GDM1 (cell line): ENCODE measurements at places on chromosomes 11 and 22.
A peak's percentile ranks its signal among the peaks of the same experiment; 100 is the strongest.

GRCh38 chr11:8671193-8671612 is 11.3 kb downstream of the TRIM66 start:
- DNase-seq, result no peak

DNA sequence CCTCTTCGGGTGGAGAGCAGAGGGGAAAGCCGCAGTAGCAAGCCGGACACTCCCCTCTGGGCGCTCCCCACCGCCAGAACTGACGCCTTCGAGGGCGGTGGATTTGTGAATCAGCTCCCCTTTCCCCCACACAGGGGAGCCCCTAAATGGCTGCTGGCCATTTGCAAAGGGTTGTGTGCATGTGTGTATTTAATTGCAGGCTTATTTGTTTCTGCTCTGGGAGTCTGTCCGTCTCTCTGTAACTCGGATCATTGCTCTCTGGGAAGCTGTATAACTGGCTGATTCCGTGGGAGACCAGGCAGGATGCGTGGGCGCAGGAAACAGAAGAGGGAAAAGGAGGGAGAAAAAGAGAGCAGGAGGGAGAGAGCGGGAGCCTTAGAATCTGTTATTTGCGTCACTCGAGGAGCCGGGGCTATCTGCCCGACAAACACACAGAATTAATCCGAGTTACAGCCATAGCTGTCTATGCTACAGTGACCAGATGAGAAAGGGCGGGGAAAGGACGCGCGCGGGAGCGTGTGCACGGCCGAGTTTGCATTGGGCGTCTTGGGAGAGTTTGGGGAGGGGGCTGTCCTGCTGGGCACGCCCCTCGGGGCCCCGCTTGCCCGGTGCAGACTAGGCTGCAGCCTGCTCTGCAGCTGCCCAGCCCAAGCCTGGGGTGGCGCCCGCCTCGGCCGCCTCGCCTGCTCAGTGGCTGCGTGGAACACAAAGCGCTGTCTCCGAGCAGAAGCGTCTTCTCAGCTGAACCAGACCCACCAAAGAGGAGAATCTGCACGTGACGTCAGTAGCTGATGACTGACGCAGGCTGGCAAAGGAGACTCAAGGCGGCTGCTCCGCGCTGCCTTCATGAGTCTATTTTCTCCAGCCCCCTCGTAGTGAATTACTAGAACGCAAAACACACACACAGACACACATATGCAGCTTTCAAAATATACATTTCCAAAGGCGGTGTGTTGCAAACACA is 105.3 kb upstream of the HSD17B12 start:
- no peak for DNase-seq

- DNase-seq, result no peak
These were observed at the start of gene LRRC10B for GRCh38 chr11:61507962-61508861. Gene LRRC10B (plus strand): TSS chr11:61508749. CDS start chr11:61508999, 250 bp downstream.

DNA sequence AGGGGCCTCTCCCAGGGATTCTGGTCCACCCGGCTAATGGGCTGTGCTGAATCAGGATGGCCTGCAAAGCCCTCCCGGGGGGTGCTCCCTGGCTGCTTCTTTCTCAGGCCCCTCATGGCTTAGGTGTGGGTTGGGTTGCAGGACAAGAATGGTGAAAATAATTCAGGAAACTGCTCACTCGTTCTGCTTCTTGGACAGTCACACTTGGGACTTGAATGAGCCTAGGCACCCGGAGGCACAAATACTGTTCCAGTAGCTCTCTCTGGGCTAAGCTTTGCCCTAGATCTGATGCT is 83.2 kb downstream of the TRIM29 start:
- no peak for DNase-seq

GRCh38 chr11:86303257-86303656 is 1.2 kb downstream of the HIKESHI start:
- no peak for DNase-seq

GRCh38 chr11:107591378-107592230 is 657 bp downstream of the ELMOD1 start:
- DNase-seq, result no peak

DNA sequence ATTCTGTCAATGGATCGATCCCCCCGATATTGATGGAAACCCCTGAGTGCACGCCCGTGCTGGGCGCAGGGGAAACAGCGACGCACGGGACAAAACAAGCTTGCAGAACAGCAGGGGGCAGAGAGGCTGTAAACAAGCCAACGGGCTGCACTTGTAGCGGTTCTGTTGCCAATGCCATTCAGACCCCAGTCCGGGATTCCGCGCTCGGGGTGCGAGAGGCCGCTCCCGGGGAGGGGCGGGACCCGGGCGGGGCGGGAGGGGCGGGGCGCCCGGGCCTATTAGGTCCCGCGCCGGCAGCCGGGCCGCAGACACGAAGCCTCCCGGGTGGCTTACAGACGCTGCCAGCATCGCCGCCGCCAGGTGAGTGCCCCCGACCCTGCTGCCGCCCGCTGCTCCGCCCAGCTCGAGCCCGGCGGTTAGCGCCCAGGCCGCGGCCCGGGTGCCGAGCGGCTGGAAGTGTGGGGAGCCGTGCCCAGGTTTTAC is at the start of gene BIK:
TSS of gene BIK (plus strand) at position 307 of the 483 bp plus-strand sequence. CDS start 13,273 bp downstream, outside the sequence.
- no peak for DNase-seq

DNA sequence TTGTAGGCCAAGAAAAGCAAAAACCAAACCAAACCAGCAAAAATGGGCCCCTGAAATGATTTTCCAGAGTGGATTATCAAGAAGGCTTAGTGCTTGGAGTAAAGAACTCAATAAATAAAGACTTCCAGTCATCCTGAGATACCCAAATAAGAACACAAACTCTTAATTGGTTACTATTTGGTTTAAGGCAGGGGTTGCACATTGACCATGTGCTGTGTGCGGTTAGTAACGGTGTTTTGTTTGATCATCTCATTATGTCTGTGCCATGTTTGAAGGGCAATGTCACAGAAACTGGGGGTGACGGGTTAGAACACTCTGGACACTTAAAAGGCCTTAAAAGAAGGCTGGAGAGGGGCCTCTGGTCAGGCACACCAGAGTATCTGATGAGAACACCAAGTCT is 9.7 kb upstream of the MICAL3 start:
- no peak for DNase-seq

GRCh38 chr11:117900121-117900648 is 23.7 kb upstream of the FXYD6 start:
- DNase-seq, result peak; percentile 40

- DNase-seq, result no peak
These were observed 667 bp downstream of the RAB6A start for GRCh38 chr11:73760135-73760678.

DNA sequence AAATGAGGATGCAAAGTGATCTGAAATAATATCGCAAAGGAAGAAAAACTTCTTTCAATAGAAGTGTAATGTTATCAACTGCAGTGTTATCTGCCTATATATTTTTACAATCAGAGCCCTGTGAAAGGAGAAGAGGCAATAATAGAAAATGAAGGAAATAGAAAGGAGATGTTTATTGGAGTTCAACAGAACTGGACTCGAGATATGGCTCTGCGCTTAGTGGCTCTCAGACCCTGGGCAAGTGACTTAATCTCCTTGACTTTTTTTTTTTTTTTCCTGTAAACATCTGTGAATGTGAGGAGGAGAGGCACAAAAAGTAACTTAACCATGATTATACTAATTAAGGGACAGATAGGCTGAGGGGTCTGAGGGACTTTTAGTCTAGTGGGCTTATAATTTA is 18.9 kb downstream of the CNTF start:
- DNase-seq, result no peak

DNA sequence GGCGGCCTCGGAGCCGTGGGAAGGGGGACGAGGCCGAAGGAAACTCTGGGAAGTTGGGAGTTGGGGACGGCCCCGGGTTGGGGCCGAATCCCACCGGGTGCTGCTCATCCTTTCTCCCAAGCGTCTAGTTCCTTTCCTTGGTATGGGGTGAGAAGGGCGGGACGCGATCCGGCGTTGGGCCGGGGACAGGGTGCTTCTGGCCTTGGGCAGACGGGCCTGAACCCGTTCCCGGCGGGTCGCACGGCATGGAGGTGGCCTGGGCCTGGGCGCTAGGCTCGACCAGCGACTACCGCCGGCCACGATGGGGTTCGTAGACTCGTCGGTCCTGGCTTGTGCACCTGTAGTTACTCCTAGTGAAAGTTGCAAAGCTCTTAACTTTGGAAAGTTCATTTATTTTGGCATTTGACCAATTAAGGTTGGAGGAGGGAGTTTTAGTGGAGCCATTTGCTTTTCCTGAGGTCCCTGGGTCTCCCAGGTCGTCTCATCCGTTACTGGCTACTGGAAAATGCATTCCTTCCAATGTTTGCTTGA is 1.0 kb downstream of the SYT9 start:
- no peak for DNase-seq

- no peak for DNase-seq
These were observed 81.5 kb upstream of the TP53AIP1 start for GRCh38 chr11:129023968-129024676.

- DNase-seq, result no peak
These were observed 607 bp downstream of the PLAAT3 start for GRCh38 chr11:63613517-63614135.

- DNase-seq, result no peak
These were observed 239.7 kb downstream of the CTTN start for GRCh38 chr11:70637949-70638583.

DNA sequence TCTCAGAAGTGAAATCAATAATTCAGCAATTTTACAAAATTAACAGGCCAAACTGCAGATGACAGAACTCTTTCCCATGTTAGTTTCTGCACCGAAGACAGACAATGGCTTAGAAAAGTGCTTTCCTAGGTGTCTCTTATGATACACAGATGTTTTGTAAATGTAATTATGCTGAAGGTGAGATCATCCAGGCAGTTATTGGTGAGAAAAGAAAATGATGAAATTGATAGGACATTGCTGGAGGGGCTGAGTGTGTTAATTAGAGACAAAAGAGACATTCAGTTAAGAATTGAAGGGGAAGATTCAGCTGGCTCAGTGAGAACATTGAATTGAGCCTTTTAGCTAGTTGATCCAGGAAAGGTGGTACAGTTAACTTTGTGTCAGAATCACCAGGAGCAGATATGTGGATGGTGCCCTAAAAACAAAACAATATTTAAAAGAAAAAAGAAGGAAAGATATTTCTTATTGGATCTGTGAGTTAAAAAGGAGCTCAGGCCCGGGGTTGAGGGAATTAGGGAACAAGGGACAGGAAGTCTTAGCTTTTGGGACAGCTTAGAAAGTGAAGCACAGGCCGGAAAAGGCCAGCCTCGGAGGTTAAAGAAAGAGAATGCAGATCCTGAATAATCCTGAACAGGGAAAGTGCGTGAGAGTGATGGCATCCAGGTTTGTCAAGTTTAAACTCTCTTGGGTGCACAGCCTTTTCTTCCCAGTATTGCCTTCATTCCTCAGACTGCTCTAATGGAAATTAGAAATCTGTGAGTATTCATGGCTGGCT is 16.9 kb downstream of the ARHGAP42 start:
- DNase-seq, result no peak

GRCh38 chr11:58628446-58628845 is 6.0 kb downstream of the CNTF start:
- no peak for DNase-seq

DNA sequence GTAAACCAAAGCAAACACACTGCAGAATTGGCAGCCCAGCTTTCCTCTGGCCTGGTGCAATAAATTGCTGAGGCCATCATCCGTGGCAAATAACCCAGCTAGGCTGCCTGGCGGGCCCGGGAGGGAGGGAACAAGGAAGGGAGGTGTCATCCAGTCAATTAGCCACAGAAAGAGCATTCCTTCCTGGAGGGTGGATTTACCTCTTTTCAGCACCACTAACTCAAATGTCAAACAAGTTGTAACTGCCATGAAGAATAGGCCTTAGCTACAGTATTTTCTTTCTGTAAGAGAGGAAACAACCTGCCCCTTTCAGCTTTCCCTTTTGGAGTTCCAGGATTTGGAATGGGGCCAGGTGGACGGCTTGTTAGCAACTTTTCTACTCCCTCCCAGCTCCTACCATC is 163.8 kb upstream of the BDNF start:
- no peak for DNase-seq

- DNase-seq, result no peak
These were observed 200.6 kb downstream of the DBX1 start for GRCh38 chr11:19959648-19960059.

DNA sequence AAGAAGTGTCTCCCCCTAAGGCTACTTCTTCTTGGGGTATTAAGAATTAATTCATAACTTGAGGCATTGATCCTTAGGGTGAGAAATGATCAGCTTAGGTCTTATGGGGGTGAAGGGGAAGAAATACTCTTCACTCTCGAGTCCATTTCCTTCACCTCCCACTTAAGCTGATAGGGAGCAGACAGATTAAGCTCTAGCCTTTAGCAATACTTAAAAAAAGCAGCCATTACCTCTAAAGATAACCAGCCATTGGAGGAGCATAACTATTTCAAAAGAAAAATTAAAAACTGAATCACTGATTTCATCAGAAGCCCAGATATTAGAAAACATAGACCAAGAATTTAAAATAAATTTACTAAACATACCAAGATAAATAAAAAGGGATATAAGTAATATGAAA is 60.5 kb downstream of the ENTHD1 start:
- DNase-seq, result no peak

DNA sequence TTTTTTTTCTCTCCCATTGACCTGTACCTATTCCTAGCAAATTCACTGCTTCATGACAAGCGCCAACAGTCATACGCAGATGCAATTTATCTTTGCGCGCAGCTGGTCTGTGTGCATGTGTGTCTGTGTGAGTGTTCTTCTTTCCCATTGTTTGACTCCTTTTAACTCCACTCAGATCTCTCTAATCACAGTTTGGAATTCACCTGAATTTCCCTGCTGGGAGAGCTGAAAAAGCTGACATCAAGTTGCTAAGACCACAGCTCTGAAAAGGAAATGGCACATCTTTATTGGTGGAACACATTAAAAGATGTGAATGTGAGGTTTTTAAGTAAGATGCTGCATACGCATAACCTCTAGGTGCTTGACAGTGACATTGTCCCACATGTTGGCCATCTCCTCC is 187.4 kb upstream of the MTMR2 start:
- no peak for DNase-seq

DNA sequence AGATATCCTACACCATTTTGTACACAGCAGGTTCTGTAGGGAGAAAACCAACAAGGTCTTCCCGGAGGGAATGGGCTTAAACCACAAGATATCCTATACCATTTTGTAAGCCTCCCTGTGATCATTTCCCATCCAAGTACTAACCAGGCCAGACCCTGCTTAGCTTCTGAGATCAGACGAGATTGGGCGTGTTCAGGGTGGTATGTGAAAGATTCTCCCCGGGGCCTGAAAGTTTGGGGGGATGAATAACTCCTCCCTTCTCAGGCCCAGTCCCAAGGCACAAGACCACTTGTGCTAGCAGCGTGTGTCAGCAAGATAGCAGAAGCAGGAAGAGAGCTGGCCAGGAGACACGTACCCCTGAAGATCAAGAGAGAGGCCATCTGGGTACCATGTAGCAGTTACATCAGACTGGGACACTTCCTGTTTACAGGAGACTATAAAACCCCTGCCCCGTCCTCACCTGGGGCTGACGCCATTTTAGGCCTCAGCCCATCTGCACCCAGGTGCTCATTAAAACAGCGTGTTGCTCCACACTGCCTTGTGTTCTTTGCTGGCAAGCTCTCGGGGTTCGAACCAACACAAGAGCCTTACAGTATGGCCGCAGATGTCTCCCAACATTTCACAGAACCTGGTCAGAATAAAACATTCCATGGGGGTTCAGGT is 17.3 kb downstream of the MIF start:
- DNase-seq, result no peak

DNA sequence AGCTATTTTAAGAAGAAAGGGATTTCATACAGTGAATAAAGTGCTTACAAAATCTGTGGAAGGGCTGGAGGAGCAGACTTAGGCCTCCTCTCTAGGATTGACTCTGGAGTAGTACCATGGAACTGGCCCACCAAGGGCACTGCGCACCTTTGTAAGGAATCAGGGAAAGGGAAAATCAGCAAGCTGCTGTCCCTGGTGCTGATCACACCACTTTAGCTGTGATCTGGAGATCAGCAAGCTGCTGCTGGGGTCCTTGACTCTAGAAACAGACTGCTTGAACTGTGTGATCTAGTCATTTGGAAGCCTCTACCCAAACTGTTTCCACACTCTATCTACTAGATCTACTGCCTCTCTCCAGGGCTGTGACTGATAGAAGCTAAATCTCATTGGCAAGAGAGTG is 18.4 kb upstream of the TECTA start:
- DNase-seq, result no peak
